CD8-positive, alpha-beta memory T cell (primary cell): ENCODE measurements at places on chromosomes 6 and 20.

- DNase-seq = no peak
These were observed 1407.6 kb downstream of the EPHA7 start for GRCh38 chr6:92011681-92012245.

DNA sequence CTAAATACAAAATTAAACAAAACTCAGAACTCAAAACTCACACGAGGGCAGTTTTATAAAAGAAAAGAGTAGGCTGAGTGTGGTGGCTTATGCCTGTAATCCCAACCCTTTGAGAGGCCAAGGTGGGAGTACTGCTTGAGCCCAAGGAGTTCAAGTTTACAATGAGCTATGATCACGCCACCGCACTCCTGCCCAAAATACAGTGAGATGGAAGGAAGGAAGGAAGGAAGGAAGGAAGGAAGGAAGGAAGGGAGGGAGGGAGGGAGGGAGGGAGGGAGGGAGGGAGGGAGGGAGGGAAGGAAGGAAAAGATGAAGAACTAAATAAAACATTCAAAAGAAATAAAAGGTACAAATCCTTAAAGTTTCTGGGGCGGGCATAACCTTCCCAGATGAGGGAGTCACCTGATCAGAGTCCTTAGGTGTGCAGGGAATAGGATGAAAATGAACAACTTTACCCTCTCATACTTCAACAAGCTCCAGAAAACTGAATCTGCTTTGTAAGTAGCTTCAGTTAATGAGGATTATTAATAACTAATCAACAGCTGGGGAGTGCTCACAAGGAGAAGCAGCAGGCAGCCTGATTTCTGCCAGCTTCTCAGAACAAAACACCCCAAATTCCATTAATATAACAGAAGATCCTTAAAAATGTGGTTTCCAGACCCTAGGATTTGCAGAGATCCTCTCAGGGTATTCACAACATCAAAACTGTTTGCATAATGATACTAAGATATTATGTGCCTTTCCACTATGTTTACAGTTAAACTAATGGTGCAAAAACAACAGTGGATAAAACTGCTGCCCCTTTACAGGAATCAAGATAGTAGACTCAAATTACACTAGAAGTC, 21.8 kb downstream of the LMBRD1 start:
- no peak for DNase-seq

DNA sequence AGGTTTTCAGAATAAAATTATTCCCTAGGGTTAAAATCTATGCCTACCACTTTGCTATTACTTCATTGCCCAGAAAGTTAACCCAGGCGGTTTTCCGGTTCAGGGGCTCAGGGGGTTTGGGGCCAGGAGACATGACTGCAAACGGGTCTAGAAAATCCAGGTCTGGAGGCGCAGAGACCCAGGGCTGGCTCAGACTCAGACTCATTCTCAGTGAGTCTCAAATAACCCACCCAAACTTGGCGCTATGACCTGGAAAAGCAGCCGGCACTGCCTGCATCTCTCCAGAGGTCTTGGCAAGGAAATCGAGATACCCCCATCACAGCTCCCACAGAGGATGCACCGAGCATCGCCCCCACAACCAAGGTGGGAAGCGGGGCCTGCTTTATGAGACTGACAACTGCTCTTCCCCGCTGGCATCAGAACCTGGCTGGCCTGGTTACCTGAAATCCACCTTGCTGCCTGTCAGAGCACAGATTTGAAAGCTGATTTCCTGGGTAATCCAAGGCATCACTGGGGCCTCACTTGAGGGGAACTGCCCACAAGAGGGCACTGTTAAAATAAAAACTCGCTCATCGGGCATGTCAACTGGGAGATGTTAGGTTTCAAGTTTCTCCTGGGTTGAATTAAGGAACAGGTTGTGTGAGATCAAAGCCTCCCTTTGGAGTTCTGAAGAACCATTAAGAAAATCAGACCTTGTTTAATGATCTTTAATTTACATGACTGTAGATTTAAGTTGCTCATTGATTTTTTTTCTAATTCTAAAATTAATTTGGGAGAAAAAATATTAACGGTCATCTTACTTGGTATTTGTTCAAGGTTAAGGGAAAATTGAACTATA, 55.1 kb downstream of the KIF16B start:
- no peak for DNase-seq

- peak; percentile 68 for DNase-seq
These were observed 10.7 kb downstream of the DLL1 start for GRCh38 chr6:170279977-170280688.

DNA sequence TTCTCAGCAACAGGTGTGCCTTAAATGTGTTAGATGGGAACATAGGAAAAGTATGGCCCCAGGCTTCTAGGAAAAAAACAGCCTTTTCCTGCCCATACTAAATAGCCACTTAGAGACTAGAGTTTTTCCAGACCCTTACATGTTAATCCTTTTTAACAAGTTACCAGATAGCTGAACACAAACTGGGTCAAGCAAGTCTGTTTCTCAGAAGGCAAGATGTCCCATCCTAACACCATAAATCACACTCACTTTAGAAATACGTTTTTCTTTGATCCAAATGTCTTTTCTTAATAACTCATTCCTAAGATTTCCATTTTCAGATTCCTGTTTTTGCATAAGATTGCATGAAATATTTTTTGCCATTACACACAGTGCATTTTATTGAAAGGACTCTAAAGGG, 241.3 kb downstream of the KCNQ5 start:
- no peak for DNase-seq

- DNase-seq = peak; percentile 28
These were observed 84.5 kb downstream of the SESN1 start for GRCh38 chr6:109009962-109010704.

DNA sequence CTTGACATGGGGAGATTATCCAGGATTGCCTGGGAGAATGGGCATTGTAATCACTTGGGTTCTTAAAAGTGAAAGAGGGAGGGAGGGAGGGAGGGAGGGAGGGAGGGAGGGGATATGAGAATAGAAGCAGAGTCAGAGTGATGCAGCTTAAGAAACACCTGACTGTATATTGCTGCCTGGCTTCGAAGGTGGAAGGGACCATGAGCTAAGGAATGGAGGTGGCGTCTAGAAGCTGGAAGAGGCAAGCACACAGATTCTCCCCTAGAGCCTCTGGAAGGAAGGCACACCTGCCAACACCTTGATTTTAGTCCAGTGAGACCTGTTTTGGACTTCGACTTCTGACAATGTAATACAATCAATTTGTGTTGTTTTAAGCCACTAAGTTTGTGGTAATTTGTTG, 78.4 kb downstream of the PRL start:
- DNase-seq = no peak

DNA sequence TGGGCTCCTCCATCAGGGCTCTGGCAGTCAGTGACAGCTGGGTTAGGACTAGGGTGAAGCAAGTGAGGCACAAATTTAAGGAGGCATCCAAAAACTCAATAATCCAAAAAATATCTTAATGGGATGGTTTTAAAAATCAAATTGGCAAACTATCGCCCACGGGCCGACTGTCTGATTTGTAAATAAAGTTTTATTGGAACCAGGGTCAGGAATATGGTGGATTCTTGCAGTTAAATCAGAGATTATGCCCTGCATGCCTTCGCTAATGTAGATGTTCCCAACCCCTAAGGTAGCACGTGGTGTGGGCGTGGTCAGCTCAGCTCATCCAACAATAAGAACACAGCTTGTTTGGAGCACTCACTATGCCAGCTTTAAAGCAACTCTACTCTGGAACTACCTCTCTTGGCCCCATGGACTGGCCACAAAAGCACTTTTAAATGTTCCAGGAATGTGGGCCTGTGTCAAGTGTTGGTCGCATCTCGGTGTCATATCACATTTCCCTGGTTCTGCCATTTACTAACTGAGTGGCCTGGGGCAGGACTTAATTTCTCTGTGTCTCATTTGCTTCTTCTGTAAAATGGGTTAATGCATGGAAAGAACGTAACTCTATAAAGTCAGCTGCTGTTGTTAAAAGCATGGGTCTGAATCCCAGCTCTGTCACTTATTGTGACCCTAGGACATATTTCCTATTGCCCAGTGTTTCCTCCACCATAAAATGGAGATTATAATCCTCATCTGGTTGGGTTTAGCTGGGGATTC, 7.0 kb downstream of the TP53RK start:
- no peak for DNase-seq
